Stimulated activated CD4-positive, alpha-beta T cell treated with anti-CD3 and anti-CD28 coated beads, Interleukin-2, amount 100 ng/mL, for 48 hours (primary cell): ENCODE measurements at places on chromosomes 5 and 9.

GRCh38 chr5:79612667-79613198 is 492 bp downstream of the TENT2 start:
- DNase-seq = no peak

GRCh38 chr9:138022121-138022741 is 144.6 kb downstream of the CACNA1B start:
- no peak for DNase-seq

DNA sequence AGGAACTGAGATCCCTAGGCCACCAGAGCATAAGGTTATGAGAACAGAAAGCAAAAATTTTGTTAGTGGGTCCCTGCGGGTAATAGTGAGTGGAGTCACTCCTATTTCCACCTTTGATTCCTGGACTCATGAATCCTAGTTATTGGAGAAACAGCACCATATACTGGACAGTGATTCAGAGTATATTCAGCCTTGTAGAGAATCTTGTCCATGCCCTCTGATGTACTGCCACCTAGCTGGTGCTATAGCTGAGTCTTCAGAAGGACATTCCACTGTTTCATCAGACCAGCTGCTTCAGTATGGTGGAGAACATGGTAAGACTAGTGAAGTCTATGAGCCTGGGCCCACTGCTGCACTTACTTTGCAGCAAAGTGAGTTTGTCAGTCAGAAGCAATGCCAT is 25.0 kb upstream of the ITGA2 start:
- no peak for DNase-seq

- DNase-seq = no peak
These were observed 278.0 kb downstream of the NTRK2 start for GRCh38 chr9:84947412-84947972.
